Cortex of kidney (tissue), 1 donor: ENCODE measurements at places on chromosomes 7 and 10.

DNA sequence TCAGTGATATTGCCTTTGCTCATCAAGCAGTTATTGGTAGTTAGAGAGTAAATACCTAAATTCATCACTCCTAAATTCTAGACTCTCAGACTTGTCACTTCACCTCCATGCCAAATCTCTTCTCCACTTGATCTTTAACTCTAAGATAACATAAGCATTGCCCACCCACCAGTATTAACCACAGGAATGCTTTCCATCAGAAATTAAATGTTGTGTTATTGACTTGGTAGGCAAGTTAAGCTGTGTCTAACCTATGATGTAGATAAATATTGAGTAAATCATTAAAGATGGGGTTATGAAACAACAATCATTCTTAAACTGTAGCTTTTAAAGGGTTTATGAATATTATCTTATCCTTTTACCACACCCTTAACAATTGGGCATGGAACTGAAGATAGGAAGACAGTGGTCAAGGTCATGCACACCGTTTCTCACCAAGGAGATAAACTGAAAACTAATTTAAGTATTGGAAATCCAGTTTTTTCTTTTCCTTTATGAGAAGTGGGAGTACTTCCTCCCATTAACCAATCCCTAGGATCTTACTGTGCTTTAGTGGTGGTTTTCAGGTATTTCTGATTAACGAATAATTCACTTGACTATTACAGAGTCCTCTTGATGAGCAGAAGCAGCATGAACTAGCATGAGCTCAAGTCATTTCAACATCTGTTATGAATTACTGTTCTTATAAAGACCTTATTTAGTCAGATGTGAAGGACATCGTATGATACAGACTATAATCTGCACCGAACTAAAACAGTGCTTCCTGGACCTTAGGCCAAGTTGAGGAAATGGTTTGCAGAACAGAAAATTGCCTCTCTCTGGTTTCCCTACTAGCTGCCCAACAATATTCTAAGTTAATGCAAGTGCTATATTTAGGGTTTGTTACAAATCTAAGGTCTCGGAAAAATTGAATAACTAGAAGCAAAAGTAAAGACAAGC, 142.0 kb downstream of the LCOR start:
- DNase-seq: no peak

- DNase-seq: no peak
Observed at GRCh38 chr7:139940866-139941265, 111.8 kb downstream of the TBXAS1 start.

DNA sequence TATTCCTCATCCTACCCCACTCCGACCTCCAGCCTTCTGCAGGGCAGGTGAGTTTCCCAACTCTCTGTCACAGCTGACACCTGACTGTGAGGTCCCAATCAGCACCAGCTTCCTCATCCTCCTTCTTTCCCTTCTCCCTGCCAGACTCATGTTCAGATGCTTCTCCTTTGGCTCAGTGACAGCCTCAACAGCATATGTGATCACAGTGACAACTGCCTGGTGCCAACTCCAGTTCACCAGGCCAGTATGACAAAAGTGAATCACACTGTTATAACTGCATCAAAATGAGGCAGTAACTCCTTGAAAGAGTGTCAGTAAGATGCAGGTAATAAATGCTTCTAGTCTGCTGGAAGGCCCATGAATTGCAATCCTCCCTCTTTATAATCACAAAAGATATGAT, 46.8 kb upstream of the NFE2L3 start:
- no peak for DNase-seq

- no peak for DNase-seq
Observed at GRCh38 chr7:129295015-129295423, 70.2 kb downstream of the AHCYL2 start.

GRCh38 chr10:104170610-104171254, 48.8 kb downstream of the SFR1 start:
- no peak for DNase-seq

DNA sequence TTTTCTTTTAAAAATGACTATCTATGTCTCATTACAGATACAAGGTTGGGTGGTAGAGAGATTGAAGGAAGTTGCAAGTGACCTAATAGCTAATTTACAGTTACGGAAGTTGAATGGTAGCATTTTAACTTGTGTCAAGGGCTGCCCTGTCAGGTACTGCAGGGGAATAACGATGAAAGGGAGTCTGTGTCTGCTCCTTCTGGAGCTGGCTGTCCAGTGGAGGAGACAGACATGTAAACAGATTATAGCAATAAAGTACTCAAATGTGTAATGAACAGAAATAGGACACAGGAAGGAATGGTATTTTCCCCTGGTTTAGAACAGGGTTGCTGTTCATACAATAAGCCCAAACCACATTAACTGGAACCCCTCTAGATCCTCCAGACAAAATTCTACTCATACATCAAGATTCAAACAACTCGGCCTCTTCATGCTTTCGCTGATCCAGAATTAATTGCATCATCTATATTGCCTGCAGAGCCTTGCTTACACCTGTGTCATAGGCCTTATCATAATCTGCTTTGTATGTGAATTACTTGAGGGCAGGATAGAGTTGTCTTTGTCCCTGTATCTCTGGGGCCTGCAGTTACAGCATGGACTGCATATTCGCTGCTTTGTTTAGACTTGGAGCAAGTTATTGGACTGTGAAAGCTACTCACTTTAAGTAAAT, 42.8 kb downstream of the AUTS2 start:
- no peak for DNase-seq

- no peak for DNase-seq
Observed at GRCh38 chr7:88457320-88457719, 150.6 kb upstream of the STEAP4 start.

GRCh38 chr10:17227367-17228090, 512 bp upstream of the VIM start:
- DNase-seq: no peak

- DNase-seq: no peak
Observed at GRCh38 chr10:101833466-101833865, 10.1 kb downstream of the KCNIP2 start.

DNA sequence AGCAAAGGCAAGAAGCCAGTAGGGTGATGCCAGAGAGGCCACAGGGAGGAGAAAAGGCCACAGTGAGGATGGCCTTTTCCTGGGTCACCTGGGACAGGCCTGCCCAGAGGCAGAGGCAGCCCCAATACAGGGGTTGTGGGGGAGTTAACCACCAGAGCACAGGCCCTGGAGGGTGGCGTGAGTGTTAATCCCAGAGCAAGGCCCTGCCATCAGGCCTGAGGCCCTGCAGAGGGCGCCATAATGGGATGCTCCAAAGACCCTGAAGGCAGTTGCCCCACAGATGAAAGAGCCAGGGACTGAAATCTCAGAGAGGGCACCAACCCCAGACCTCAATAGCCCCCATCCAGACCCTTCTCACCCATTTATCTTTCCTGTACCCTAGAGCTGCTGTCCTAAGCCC, 23.9 kb downstream of the SLC13A4 start:
- no peak for DNase-seq

GRCh38 chr7:11625669-11626068, 206.3 kb downstream of the THSD7A start:
- no peak for DNase-seq

DNA sequence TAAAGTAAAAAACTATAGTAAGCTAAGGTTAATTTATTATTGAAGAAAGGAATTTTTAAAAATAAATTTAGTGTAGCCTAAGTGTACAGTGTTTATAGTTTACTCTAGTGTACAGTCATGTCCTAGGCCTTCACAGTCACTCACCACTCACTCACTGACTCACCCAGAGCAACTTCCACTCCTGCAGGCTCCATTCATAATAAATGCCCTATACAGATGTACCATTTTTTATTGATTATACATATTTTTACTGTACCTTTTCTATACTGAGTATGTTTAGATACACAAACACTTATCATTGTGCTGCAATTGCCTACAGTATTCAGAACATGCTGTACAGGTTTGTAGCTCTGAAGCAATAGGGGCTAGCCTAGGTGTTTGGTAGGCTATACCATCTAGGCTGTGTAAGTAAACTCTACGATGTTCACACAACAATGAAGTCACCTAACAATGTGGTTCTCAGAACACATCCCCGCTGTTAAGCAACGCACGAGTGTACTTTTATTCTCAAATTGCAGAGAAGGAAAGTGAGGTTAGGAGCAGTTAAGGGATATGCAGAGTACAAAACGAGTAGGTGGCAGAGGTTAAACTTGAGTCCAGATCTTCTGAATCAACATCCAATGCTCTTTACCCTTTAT, 38.9 kb upstream of the PLCE1 start:
- DNase-seq: no peak

DNA sequence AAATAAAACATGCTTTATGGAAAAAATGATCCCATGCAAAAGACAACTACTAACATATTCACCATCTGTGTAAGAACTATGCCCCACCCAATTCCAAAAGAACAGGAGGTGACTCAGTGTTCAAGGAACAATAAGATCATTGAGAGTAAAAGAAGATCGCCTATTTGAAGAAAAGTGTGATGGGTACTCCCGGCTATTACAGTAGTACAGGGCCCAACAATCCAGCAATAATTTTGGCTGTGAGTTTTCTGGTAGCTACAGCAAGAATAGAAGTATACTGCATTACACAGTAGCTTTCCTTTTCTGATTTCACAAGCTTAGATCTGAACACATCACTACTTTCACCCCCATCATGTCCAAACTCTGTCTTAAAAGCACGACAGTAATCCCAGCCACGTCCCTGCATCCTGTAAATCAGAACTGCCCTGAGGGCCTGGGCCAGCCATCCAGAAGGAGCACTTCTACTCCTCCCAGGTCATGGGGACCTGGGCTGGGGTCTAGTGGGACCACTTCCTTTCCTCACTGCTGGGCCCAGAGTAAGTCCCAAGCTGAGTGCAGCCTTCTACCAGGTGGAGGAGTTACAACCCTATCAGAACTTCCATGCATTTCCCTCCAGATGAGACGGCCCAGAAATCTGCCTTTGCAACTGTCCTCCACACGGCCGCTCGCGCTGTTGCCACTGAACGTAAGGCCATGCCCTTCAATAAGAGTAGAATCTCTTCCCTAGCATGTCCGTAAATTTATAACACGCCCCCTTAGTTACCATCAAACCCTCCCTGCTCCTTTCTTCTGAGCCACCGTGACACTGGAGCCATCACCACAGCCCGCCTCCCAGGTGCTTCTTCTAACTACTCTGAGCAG, 7.9 kb downstream of the ESYT2 start:
- DNase-seq: no peak

GRCh38 chr10:11551916-11552602, 59.4 kb downstream of the USP6NL start:
- no peak for DNase-seq

- no peak for DNase-seq
Observed at GRCh38 chr7:29798422-29798821, 7.9 kb upstream of the WIPF3 start.

GRCh38 chr10:133159950-133160825, at the start of gene KNDC1:
TSS of gene KNDC1 (plus strand) at chr10:133160219. CDS start at chr10:133160468, 249 bp downstream.
- no peak for DNase-seq

- no peak for DNase-seq
Observed at GRCh38 chr7:78203042-78203720, 404.6 kb downstream of the PHTF2 start.

DNA sequence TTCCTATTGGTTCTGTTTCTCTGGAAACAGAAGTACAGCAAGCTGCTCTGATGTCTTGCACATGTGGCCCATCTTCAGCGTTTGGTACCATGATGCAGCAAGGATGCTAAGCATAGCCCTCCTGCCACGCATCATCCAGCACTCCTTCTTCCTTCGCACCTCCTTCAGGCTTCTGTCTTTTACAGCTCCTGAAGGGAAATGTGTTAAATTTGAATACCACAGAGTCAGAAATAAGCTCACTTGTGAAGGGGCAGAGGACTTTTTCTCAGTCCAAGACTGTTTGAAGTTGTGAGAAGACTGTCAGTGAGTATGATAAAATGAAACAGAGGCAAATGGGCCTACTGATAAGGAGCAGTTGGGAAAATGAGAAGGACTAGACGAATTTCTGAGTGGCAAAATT, 20.7 kb downstream of the TSPAN13 start:
- no peak for DNase-seq

- DNase-seq: no peak
Observed at GRCh38 chr10:73167458-73167782, 388 bp downstream of the ECD start.

DNA sequence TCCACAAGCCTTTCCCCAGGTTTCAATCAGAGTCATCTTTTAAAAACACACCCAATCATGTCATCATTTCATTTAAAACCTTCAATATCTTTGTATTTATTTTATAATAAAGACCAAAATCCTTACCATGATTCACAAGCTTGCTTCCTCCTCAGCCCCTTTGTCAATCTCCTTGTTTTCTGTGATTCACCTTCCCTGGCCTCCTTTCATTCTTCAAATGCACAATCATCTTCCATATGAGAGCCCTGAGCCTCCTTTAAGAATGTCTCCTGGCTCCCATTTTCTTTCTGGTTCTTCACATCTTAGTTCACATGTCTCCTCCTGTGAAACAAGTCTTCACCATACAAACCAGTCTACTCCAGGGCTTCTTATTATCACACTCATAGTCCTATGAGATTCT, 904.0 kb downstream of the SORCS3 start:
- no peak for DNase-seq

DNA sequence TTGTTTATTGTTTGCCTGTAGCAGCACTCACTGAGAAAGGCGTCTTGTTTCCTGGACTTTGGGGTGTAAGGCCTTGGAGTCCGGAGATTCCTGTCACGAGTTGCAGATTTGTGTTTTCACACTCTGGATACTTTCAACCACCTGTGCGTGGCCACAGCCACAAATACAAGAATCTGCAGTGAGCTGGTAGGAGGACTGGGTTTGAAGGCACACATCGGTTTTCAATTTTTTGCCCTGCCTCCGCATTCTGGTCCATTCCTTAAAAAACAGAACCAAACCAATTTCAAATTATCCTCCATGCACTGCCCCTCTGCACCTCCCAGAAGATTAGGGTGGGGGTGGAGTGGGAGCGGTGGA, 619 bp downstream of the EXOC4 start:
- no peak for DNase-seq

DNA sequence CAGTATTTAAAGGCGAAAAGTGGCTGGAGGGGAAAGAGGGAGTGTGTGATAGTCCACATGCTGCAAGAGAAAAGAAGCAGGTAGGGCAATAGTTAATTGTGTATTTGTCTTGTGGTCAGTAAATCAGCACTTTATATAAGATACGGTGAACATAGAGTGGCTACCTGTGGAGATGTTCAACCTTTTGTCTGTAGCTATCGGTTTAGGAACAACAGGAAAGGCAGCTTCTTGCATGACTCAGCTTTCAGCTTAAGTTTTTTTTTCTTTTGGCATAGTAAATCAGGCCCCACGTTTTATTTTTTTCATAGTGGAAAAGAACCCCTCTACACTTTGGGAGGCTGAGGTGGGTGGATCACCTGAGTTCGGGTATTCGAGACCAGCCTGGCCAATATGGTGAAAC, 14.2 kb upstream of the MTPN start:
- no peak for DNase-seq

DNA sequence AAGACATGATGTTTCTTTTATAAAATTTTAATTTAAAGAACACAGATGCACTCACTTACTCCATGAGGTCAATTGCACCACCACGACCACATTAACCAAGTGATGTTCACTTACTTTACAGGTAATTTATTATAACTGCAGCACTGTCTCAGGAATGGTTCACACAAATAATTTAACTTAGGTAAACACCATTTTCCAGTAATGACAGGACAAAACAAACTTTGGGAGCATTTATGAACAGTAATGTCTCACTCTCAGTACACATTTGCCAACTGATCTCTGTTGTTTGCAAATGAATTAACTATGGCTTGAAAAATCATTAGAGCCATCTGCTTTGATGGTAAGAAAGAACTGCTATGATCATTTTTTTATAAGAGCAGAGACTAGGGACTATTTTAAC, 150.4 kb downstream of the ETV1 start:
- no peak for DNase-seq
